Stimulated activated CD4-positive, alpha-beta T cell treated with anti-CD3 and anti-CD28 coated beads, Interleukin-2, amount 100 ng/mL, for 24 hours (primary cell): ENCODE measurements at places on chromosomes 5 and 9.

DNA sequence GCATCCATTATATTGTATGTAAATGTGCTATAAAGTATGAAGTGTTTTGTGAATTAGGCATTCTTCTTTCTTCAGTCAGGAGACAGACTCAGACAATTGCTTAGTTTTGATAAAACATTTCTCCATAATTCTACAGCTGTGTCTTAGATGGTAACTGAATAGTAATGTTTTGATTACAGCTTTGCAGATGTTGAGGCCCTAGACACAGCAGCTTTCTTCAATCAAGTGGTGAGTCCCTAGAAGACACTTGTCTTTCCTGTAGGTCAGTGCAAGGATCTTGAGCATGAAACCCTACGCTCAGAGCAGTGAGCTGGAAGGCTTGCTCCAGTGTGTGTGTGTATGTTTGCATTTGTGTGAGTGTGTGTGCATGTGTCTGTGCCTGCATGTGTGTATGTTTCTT, 46.8 kb upstream of the CD180 start:
- DNase-seq, result no peak

- DNase-seq, result no peak
These were observed 85.7 kb downstream of the GRAMD2B start for GRCh38 chr5:126508962-126509279.

DNA sequence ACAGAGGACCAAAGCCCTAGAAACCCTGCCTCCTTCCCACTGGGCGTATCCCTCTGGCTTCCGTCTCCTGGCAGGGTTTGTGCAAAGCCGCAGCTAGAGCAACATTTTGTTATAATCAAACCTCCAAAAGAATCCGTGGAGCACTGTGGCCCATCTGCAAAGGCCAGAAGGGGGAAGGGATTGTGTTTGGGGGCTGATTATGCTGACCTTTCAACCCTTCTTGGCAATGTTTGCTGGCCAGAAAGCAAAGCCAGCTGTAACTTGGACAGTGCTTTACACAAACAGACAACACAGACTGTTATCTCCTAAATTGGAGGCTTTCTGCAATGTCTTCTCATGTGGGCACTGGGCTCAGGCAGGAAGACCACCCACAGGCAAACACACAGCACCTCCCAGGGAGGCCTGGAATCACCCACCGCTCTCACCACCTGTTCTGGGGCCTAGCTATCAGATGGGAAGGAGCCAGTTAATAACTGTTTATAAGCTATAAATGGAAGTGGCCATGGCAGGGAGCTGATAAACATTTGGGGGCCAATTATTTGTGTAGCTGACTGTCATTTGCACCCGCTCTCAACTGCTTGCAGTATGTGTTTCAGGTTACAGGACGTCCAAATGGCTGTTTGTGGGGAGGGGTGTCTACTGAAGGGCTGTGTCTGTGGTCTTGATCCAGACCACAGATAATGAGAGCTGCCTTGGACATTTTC, 121.6 kb upstream of the ERCC6L2 start:
- no peak for DNase-seq

GRCh38 chr5:36523450-36523849, 83.0 kb upstream of the SLC1A3 start:
- no peak for DNase-seq

DNA sequence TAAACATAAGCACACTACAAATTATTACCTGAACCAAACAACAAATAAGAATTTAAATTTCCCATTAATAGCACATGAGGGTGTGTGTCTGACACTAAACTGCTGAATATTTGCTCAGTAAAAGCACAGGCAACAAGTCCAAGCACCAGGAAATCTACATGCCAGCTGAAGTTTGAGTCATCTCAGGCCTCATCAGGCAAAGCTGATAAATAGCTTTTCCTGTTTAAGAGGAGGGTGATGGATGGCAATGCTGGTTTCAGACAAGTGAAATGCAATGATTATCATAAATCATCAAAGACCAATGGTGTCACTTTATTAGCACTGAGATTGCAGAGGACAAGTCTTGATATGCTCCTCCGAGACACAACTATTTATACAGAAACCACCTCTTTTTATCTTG, 1668.0 kb upstream of the C9orf72 start:
- no peak for DNase-seq
